ENCODE measurements at places on chromosomes 2 and 18.

GRCh38 chr2:37654419-37654818 is 17.0 kb downstream of the CDC42EP3 start:
- DNase-seq = no peak

- no peak for DNase-seq
These were observed 415.2 kb upstream of the NETO1 start for GRCh38 chr18:73283032-73283431.

DNA sequence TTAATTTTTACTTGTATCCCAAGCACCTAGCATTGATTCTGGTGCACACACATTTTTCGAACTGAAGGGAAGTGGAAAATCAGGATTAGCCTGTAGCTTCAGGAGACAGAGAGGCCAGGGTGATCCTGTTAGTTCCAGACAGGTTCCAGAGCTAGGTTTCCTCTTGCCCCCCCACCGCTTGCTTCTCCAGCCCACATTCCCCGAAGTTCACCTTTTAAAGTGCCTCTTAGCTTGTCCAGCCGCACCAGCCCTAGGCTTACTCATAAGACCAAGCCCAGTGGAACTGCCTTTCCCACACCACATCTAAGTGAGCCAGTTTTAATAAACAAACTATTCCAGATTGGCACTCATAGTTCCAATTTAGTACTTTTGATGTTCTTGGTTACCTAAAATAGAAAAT is 898.6 kb upstream of the KLHL29 start:
- no peak for DNase-seq

- DNase-seq = no peak
These were observed 55.2 kb upstream of the GYPC start for GRCh38 chr2:126600742-126601141.

- no peak for DNase-seq
These were observed 600.4 kb upstream of the KLHL29 start for GRCh38 chr2:22784566-22784965.

GRCh38 chr2:192327576-192327975 is 132.8 kb upstream of the TMEFF2 start:
- no peak for DNase-seq

Data from activated T-cell treated with anti-CD3 and anti-CD28 coated beads for 48 hours (primary cell).